ENCODE measurements at places on chromosomes 1 and 21.

- no peak for DNase-seq
Observed at GRCh38 chr21:38089763-38090046, 167.1 kb upstream of the KCNJ15 start.

GRCh38 chr1:21129407-21129806 lies 47.3 kb downstream of the EIF4G3 start:
- DNase-seq: no peak

- no peak for DNase-seq
Observed at GRCh38 chr21:44958471-44959191, 18.8 kb downstream of the SLX9 start.

DNA sequence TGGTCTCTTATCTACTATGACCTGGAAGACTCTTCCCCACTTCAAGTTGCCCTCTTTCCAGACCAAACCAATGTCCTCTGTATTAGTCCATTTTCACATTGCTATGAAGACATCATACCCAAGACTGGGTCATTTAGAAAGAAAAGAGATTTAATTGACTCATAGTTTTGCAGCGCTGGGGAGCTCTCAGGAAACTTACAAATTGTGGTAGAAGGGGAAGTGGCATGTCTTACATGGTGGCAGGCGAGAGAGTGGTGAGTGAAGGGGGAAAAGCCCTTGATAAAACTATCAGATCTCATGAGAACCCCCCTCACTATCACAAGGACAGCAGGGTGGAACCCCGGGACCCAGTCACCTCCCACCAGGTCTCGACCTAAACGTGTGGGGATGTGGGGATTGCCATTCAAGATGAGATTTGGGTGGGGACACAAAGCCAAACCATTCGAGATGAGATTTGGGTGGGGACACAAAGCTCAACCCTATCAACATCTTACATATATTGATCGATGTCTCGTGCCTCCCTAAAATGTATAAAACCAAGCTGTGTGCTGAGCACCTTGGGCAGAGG lies 14.2 kb upstream of the AGPAT3 start:
- DNase-seq: no peak

DNA sequence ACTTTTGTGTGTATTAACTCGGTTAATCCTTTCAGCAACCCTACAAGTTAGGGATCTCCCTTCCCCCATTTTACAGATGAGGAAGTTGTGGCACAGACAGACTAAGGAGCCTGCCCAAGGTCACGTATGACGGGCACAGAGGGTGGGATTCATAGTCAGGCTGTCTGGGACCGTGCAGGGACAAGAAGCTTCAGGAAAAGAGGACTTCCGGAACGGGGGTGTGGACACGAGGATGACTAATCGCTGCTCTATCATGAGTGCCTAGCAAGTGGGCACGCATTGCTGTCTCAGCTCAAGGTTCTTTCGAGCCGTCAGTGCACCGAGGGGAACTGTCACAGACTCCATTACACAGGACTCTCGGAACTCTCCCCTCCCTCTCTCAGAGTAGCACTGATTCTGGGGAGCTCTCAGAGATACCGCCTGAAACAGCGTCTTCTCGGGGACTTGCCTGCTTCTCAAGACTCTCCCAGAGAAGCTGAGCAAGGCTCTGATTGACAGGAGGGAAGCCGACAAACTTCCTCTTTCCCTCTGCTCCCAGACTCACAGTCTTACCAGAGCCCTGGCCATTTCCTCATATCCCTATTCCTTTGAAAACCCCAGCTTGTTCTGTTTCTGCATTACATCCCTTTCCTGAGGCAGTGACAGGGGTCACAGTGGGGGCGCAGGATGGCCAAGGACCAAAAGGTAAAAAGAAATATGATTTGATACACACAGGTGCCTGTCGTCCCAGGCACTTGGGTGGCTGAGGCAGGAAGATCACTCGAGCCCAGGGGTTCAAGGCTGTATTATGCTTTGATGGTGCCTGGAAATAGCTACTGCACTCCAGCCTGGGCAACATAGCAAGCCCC lies 14.4 kb downstream of the FHAD1 start:
- DNase-seq: no peak

DNA sequence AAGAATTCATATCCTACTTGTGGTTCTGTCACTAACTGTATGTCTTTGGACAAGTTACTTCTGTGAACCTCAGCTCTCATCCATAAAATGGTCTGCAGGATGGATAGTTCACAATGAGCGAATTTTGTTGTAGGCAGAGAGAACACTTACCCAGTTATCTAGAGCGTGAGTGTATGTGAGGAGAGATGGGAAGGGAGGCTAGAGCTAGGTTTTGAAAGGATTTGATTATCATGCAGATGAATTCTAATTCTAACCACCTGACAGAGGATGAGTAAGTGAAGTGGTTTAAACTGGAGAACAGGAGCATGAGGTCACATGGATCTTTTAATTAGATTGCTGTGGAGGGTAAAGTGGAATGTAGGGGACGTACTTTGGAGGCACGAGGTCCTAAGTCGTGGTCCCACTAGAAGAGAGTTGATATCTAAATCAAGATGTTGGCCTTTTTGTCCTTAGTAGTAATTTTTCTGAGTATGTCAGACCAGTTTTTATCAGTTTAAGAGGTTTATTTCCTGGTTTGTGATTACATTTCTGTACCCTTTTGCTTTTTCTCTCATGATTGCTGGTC lies 5.0 kb downstream of the SUCO start:
- DNase-seq: no peak

DNA sequence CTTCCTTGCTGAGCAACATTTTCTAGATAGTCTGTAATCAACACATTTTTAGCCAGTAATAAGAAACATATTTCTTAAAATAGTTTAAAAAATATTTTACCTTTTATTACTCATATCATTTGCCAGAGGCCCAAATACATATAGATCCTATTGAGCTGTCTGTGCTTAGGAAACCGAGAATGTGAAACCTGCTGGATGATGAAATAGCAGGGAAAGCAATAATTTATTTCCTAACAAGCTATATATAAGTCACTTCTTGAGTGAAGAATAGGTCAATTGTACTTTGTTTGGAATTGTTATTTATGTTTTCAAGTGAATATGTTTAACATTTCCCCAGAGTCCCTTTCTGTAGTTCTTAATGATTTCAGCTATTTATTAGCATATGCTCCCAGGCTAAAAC lies 339.9 kb upstream of the TMPRSS15 start:
- DNase-seq: no peak

DNA sequence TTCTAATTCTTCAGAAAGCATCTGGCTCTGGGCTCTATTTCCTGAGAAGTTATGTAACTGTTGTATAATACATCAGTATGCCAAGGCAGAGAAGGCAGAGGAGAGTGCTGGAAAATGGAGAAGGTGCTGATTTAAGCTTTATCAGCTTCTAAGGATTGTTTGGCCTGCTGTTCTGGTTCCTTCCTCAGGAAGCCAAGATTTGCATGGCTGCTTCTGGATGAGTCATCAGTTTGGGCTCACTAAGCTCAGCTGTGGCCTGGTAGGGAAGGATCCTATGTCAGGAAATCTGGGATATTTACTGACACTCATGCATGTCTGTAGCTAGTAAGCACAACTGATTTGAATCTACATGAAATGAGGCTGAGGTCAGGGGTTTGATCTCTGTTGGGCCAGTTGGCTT lies 73.2 kb upstream of the ADGRL4 start:
- DNase-seq: no peak

Data from stimulated activated CD4-positive, alpha-beta T cell treated with anti-CD3 and anti-CD28 coated beads, Interleukin-1b, Interleukin-23, amount 100 ng/mL, for 1 hour (primary cell).